ENCODE measurements at places on chromosomes 6 and 20.

DNA sequence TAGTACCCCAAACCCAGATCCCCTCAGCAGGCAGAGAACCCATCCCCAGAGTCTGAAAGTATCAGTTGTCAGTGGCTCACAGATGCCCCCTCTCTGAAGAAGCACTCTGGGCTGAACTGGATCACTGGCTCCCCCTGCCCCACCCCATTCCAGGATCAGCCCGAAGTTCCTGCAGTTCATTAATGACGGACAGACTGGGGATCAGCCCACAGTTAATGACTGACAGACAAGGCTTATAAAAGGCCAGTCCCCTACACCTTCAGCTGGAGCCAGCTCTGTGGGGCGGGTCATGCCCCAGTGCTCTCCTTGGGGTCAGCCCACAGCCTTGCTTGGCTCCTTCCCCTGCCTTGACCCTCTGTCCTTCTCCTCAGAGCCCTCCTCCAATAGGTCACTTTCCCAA lies 21.7 kb downstream of the KIAA1755 start:
- DNase-seq, result no peak

GRCh38 chr20:49427751-49428518 lies 54.5 kb downstream of the KCNB1 start:
- no peak for DNase-seq

DNA sequence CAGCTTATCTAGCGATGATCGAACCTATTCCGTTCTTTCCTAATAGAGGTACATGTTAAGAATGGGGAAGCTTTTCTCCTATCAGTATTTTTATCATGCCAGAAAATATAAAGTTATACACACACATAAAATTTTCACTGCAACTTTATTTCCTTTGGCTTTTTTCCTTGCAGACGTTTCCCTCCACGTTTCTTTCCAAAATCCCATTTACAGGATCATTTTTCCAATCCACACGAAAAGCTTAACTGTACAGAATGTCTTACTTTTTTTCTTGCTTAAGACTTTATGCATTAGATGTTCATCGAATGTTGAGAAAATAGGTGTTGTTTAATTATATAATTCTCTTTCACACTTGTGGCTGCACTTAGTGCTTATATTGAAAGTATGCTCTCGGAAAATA lies 62.9 kb upstream of the HDGFL1 start:
- DNase-seq, result no peak

- no peak for DNase-seq
These were observed 23.3 kb downstream of the NRSN1 start for GRCh38 chr6:24149296-24149695.

DNA sequence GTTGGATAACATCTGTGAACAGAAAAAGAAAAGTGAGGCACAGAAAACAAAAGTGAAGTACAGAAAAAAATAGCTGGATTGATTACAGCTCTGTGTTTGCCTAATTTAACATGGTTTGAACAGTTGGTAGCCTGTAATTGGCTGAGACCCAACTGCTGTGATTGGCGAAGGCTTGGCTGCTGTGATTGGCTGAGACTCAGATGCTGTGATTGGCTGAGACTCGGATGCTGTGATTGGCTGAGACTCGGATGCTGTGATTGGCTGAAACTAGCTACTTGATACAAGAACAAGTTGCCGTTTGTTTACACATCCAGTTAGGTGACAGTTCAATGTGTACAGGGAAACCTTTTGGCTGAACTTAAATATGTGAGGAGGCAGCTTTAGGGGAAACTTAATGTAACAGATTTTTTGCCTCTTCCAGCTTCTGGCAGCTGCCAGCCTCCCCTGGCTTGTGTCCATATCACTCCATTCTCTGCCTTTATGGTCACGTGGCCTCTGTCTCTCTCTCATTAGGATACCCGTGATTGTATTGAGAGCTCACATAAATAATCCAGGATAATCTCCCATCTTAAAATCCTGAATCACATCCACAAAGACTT lies 223.4 kb upstream of the FOXA2 start:
- DNase-seq, result no peak

DNA sequence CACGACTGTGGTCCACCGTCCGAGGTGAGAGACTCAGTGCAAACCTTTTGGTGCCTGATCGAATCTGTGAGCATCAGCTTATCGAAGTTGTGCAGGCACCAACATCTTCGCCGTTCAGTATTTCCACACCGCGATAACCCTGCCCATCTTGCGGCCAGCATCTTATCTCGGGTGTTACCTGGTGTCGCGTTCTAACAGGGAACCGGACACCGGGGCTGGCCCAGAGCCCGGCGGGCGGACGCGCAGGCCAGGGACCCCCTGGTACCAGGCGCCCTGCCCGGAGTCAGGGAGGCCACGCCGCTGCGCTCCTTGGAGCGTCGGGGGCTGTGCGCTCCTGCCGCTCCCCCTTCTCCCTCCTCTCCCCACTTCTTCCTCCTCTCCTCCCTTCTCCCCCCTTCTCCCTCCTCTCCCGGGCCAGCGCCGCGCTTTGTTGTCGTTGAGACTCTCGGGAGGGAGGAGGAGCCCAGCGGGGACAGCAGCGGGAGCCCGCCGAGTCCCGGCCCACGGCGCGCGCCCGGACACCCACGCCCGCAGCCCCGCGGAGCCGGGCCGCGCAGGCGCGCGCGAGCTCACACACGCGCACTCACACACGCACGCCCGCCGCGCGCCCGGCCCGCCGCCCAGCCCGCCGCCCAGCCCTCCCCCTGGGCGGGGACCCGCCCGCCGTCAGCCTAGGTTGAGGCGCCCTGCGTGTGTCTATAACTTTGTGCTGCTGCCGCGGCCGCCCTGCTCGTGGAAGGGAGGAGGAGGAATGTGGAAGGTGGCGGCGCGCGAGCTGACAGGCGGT lies 1.4 kb upstream of the FOXO3 start:
- DNase-seq, result peak; percentile 87

DNA sequence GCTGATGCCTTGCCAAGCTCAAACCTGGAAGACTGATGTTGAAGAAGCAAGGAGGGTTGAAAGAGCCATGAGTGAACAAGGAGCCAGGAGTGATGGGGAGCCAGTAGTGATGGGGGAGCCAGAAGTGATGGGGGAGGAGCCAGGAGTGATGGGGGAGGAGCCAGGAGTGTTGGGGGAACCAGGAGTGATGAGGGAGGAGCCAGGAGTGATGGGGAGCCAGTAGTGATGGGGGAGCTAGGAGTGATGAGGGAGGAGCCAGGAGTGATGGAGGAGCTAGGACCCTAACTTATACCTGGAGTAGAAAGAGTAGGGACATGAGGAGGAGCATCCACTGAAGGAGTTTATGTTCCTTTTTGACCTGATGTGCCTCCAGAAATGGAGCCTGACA lies 14.6 kb upstream of the CD93 start:
- DNase-seq, result no peak

DNA sequence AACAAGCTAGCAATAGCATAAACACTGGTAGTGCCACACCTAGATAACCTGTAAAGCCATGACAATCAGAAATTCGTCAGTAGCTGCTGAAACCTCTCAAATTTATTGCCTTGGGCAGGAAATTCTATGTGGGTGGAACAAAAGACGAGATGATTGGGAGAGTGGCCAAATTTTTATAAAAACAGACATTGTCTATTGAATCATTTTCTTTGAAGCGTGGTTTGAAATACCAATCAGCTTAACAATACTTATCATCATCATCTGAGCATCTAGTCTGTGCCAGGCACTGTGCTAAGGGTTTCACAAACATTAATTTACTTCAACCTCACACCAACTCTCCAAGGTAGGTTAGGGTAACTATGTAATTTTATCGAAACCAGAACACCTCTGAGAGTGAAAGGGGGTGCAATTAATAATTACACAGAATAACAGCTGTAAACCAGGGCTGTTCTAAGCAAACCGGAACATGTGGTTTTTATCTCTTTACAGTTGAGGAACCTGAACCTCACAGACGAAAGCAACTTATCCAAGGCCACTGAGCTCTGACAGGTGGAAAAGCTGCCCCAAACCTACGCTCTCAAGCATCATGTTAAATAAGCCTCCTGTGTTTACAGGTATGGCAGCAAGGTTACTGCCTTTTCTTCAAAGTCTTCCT lies 43.4 kb downstream of the NHSL1 start:
- peak; percentile 15 for DNase-seq

GRCh38 chr6:72770959-72771358 lies 149.1 kb downstream of the KCNQ5 start:
- no peak for DNase-seq

- DNase-seq, result no peak
These were observed 12.1 kb upstream of the BTBD3 start for GRCh38 chr20:11905460-11906179.

All from activated CD4-positive, alpha-beta T cell treated with anti-CD3 and anti-CD28 coated beads, Interleukin-2, amount 50 U/mL, for 4 hours (primary cell).